ENCODE measurements at places on chromosomes 4 and X. TPM values are rescaled to one million over a fixed set of nuclear protein-coding genes. Genes with fewer than 3 reads are reported as not detected.

DNA sequence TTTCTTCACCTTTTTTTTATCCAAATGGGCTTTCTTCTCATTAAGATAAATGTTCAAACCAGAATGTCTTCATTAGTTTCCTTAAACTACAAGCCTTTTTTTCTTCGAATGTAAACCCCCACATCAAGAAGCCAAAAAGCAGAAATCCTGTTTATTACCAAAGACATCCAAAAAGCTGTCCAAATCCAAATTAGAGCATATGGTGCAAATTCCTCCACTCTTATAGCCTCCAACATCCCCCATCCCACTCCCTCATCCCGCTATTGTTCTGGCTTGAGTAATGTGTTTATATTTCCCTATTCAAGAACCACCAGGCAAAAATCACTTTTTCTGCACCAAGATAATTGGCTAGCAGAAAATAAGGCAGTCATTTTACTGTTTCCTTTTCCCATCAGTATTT, 315.1 kb upstream of the ADGRL3 start:
- DNase-seq: no peak

DNA sequence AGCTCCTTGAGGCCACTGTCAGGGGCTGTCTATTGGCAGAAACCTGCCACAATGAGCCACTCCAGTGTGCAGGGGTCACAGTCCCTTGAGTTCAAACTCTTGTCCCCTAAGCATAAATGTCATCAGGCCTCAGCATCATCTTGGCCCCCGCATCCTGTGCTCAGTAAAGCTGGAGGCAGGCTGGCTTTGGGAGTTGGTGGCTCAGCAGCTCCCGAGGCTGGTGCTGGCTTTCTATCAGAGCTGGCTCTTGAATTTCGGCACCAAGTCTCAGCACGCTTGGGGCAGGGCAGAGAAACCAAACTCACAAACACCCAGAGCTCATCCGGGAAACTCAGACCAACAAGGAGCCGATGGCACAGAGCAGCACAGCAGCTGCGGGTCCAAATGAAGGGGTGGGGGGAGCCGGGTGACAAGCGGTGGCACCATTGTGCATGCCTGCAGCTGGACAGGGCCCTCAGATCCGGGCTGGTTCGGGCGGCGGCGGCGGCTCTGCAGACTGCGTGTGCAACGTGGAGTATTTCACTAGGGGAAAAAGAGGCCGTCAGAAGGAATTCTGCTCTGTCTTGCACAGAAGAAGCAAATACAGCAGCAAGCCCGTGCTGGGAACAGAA, 75.5 kb downstream of the MTMR1 start:
- DNase-seq: no peak

- no peak for DNase-seq
These were observed 53.1 kb downstream of the IGSF1 start for GRCh38 chrX:131235768-131236545.

- DNase-seq: peak; percentile 56
These were observed 385 bp downstream of the DCLK2 start for GRCh38 chr4:150078579-150079080.

ABCG2 gene
- total RNA-seq: 0.42 TPM

Data from HFFc6 (cell line).